Umbilical cord (tissue), 2 donors: ENCODE measurements at places on chromosomes 7 and 10.

DNA sequence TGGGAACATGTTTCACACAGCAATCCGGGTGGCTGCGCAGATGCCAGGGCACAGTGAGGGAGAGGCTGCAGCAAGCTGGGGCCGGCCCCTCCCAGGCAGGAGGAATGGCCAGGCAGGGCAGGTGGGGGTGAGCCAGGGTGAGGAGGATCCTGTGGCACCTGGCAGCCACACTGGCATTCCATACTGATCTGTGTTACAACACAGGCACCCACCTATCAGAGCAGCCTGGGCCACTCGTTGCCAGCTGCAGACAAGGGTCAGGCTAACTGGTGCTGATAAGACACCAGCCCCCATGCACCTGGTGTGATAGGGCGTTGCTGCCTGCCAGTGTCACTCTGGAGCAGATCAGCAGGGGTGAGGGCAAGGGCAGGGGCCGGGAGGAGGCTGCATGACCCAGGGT, 16.6 kb upstream of the RET start:
- DNase-seq: no peak

DNA sequence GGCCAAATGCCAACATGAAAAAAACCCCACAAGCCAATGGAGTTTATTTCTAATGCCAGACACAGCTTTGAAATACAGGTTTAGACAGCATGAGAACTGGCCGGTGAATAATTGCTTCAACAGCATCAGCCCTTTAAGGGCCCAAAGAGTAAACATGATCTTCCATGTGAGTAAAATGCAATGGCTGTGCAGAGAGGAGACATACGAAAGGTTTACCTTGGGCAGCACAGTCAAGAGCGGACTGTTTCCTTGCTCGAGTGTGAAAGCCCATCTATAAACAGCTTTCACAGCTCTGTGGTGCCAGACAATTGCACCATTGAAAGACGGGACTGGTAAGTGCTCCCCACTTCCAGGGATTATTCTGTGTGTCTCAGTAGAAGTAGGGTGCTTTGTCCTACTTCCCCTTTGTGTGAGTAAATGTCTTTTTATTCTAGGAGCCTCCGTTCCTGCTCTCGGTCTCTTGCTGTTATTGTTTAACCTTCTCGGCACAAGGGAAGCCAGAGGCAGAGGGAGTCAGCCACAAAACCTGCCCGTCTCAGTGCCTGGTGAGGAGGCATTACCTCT, 77.8 kb upstream of the KAT6B start:
- no peak for DNase-seq

- no peak for DNase-seq
Observed at GRCh38 chr10:122576291-122576690, 15.7 kb downstream of the DMBT1 start.

DNA sequence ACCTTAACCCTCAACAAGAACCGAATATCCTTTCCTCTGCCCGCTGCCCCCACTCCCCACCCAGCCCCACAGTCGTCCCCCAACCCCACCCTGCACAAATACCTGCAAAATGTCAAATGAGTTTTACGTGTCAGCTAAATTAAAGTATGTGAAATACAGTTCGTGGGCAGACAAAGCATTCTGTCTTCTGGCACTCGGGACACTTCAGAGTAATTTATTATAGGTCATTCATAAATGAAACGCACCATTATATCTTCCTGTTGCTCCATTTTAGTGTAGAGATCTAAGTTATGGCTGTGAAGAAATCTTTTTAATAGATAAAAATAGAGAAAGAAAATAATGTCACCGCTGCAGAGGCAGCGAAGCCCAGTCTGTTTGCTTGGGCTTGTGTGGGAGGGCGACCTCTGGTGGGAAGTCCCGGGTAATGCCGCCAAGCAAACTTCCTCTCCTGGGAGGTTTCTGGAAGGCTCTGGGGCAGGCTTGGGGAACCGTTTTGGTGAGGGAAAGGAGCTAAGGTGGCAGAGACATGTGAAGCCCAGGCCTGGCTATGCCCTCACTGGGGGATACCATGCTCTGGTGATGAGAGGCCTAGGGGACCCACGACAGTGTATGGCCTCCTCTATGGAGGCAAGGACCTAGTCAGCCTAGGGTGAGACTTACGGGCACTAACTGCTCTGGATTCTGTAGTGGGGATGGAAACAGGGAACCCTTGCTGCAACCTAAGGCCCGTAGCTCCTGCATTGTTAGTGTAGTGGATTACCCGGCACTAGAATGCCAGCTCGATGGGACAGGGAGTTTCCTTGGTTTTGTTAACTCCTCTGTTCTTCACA, 604.9 kb downstream of the LRMDA start:
- DNase-seq: peak; percentile 76

DNA sequence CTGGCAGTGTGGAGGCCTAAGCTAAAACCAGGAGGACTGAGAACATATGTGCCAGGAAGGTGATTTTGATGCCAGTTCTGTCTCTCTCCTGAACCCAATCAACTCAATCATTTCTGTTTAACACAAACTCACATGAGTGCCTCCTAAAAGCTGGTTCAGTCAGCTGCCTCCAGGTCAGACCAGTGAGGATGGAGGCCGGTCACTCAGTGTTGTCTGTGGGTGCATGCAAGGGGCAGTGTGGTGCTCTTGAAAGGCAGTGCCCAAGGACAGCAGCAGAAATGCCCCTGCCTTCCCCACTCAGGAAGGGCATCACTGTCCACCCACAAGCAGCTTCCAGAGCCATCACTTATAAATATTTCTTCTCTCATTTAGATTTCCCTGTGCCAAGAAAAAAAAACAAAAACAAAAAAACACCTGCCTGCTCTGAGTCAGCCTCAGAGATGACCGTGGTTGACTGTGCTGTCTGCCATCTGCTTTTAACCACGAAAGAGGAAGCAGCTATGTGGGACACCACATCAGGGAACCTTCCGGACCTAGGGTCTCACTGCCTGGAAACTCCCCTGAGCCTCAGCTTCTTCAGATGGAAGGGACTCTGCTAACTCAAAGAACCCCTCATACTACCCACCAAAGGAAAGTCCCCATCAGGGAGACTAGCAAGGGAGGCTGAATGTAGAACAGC, 39.1 kb downstream of the VOPP1 start:
- DNase-seq: peak; percentile 21

DNA sequence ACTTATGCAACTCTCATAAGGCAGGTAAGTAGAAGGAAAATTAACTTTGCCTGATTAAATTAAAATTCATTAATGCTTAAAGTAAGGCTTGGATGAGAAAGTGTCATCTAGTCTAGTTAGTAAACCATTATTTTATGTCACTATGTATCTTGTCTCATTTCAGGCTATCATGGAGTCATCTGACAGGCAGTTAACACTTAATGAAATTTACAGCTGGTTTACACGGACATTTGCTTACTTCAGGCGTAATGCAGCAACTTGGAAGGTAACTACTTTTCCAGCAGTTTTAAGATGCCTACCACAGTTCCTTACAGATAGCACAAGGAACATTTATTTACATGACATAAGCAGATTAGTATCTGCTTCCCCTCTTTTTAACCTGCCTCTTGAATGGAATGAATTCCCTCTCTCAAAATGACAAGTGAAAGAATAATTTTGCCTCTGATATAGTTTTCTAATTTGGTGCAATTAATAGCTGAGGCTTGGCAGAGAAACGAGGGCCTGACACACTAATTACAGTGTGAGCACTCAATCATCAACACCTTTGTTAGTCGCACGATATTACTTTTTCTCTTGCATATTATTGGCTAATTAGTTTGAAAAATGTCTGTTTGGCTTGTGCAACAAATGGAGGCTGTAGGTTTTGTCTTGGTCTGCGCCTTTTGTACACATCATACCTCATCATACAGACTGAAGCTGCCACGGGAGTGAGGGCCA, 245.0 kb downstream of the FOXP2 start:
- no peak for DNase-seq

DNA sequence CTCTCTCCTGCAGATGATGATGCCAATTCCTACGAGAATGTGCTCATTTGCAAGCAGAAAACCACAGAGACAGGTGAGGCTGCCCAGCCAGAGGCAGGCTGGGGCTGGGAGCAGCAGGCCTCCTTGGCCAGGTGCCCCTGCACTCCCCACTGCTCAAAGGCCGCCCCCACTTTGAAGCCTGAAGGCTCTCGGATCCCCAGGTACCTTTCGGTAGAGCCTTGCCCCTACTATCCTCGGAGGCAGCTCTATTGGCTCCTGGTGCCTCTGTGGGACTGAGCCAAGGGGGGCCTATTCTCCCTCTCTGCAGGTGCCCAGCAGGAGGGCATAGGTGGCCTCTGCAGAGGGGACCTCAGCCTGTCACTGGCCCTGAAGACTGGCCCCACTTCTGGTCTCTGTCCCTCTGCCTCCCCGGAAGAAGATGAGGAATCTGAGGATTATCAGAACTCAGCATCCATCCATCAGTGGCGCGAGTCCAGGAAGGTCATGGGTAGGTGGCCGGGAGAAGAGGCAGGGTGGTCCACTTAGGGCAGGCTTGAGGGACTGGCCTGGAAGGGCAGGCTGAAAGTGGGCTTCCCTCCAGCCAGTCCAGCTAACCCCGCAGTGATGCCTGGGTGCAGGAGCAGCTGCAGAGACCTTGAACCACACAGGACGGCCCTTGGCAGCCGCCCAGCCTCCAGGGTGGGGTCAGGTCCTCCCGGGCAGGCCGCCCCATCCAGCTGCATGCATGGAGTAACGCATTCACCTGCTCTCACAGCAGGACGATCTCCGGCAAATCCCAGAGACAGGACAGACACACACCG, 14.1 kb downstream of the LAT2 start:
- DNase-seq: no peak

DNA sequence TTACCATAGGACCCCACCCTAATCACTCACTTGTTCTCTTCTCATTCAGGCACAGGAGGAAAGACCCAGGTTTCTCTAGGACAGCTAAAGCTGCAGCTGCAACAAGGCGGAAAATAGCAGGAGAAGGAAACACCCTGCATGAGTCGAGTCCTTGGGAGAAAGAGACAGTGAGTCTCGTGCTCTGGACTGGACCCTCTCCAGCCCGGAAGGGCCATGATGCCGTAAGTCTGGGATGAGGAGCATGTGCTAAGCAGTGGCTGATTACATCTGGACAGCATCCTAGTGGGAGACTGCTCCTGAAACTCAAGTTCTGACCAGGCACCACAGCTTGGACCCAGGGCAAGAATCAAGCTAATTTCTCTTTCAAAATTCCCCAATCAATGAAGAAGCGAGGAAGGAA, 39.4 kb downstream of the FBXW4 start:
- DNase-seq: no peak

DNA sequence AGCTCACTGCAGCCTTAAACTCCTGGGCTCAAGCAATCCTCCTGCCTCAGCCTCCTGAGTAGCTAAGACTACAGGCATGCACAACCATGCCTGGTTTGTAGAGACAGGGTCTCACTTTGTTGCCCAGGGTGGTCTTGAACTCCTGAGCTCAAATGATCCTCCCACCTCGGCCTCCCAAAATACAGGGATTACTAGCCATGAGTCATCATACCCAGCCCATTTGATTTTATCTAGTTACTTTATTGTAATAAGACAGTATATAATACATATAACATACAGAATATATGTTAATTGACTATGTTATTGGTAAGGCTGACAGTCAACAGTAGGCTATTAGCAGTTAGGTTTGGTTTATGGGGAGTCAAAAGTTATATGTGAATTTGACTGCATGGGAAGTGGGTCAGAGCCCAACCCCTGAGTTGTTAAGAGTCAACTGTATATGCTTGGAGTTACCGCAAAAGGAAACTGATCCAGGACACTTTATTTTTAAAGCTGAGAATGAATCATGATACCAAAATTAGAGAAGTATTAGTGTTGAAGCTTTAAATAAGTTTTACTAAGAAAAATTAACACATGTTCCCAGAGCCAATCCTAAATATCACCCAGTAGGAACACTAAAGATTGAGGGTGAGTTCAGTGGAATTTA, 20.7 kb upstream of the KMT2E start:
- DNase-seq: no peak

GRCh38 chr10:92575961-92576360, 2.1 kb upstream of the IDE start:
- DNase-seq: no peak

GRCh38 chr7:20226860-20227259, 9.7 kb upstream of the MACC1 start:
- DNase-seq: no peak

DNA sequence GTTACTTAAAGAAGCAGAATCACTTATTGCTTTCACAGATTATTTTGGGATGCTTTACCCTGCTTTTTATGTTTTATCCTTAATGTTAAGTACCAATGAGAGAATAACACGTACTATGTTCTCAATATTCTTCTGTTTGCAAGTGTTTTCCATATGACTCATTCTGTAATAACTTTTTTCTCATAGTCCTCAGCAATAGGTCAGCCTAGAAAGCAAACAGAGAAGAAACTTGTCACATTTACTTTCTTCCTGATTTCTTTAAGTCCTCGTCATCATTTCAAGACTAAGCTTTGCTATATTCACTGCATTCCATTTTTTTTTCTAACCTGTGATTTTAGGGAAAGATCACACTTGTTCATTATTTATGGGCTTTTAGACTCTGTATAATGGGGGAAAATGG, 6.8 kb upstream of the AGR2 start:
- DNase-seq: no peak

- DNase-seq: no peak
Observed at GRCh38 chr10:132878730-132879407, 63.5 kb downstream of the CFAP46 start.

DNA sequence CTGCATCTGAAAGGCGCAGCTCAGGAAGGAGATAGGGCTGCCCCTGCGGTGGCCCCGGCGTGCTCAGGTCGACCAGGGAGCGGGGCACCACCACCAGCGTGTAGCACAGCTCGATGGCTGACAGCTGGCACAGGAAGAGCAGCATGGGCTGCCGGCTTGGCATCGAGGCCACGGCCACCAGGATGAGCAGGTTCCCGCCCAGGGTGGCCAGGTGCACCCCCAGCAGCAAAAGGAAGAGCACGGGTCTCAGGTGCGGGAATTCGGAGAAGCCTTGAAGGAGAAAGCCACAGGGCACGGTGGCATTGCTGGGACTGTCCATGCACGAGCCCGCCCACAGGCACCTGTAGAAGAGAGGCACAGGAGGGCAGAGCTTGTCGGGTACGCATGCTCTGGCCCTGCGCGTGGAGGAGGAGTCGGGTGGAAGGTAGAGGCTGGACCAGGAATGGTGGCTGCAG, 33.9 kb downstream of the TAS2R41 start:
- DNase-seq: no peak

DNA sequence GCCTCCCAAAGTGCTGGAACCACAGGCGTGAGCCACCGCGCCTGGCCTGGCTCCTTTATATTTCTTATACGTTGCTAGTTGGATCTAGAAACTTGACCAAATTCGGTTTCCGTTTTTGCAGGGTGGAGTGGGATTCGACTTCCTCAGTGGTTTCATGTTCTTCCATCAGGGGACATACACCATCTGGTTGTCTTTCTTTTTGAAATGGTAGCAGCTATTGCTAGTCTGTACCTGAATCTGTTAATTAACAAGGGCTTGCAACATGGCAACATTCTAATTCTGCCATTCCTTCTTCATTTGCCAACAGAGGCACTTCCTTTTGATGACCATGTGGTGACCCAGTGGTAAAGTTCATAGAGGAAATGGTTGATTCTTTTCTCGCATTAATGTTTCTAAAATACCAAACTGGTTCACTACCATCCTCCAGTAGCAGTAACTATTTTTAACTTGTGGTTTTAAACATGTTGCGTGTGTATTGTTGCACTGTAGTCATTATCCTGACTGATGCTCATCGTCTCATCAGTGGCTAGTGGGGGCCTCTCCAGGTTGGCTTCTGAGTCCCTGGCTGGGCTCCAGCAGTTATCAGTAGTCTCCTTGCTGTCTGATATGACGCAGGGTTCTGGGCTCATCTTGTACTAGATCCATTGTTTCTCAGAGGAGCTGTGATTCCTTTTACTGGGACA, 159.2 kb downstream of the RGS10 start:
- DNase-seq: no peak

GRCh38 chr10:61271127-61271780, 181.9 kb downstream of the TMEM26 start:
- DNase-seq: peak; percentile 33

- DNase-seq: peak; percentile 71
Observed at GRCh38 chr7:131859147-131859821, 302.9 kb upstream of the PODXL start.
